ENCODE measurements at places on chromosomes 7 and 10.

GRCh38 chr7:138934861-138935260 is 46.3 kb downstream of the KIAA1549 start:
- no peak for DNase-seq

DNA sequence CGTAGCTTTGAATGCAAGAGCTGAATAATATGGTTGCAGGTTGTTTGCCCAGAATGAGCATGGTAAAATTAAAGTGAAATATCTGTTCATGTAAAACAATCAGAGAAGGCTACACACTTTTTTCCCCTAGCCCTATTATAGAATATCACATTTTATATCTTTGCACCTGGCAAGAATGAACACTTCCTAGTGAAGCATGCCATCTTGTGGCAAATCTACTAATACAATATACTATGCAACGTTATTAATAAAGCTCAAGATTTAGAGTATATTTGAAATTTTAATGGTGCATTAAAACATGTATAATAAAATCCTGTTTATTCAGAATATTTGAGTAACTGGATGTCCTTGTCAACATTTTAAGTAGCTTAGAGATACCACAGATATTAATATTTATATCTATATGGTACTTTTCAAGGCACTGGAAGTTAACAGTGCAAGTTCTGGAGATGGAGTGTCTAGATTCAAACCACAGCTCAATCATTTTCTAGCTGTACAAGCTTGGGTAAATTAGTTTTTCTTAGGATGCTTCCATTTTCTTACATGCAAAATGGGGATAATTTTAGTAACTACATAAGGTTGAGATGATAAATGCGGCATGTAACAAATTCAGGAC is 643.1 kb upstream of the SEMA3D start:
- DNase-seq, result peak; percentile 51

DNA sequence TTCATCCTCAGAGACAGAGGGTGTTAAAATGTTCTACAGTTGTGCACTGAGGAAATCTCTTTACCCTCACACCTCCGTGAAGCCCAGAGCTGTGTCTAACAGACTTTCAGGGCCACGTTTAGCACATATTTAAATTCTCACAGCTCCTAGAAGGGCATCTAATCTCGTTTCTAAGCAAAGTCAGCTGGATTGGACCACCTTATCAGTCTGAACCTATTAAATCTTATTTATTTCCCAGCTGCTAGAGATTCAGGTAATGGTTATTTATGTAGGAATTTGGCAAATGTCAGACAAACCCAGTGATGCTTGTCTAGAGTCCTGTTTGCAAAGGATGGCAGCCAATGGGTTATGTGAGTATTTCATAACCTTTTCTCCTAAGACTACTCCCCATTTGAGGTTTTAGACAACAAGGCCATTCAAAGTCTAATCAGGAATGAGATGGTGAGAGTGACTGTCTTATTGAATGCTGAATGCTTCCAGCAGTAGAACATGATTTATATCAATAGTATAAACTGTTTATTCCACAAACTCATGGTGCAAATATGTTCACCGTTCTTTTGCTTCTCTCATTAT is 54.8 kb upstream of the EXOC4 start:
- DNase-seq, result no peak

DNA sequence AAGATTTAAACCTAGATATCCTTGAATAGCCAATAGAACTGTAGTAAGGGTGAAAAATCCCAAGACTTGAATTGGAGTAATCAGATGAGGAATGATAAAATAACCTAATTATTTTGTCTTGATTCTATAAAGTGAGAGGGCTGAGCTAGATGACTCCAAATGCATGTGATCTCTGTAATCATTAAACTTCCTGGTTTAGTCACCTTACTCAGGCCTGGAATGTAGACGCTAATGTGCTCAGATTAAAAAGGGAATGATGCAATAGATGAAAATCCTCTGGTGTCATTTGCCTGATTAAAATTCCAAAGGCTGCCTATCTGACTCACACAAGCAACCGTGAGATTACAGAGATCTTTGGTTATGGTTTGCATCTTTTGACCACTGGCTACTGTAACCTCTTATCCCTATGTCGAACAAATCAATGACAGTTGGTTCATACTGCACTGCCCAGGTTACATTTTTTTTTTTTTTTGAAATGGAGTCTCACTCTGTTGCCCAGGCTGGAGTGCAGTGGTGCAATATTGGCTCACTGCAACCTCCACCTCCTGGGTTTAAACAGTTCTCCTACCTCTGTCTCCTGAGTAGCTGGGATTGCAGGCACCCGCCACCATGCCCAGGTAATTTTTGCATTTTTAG is 2.9 kb upstream of the HKDC1 start:
- no peak for DNase-seq

DNA sequence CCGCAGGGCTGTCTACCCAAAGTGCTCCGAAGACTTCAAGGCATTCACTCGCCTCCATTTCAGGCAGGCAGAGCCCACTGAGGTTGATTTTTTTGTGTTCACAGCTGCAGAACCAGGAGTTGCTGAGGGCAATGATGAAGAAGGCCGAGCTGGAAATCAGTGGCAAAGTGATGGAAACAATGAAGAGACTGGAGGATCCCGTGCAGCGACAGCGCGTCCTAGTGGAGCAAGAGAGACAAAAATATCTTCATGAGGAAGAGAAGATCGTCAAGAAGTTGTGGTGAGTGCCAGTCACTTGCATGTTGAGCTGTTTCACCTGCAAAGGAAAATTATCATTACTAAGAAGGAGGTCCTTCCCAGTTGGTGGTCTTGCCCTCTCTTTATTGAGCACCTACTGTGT is 210.5 kb downstream of the ARHGAP21 start:
- no peak for DNase-seq

DNA sequence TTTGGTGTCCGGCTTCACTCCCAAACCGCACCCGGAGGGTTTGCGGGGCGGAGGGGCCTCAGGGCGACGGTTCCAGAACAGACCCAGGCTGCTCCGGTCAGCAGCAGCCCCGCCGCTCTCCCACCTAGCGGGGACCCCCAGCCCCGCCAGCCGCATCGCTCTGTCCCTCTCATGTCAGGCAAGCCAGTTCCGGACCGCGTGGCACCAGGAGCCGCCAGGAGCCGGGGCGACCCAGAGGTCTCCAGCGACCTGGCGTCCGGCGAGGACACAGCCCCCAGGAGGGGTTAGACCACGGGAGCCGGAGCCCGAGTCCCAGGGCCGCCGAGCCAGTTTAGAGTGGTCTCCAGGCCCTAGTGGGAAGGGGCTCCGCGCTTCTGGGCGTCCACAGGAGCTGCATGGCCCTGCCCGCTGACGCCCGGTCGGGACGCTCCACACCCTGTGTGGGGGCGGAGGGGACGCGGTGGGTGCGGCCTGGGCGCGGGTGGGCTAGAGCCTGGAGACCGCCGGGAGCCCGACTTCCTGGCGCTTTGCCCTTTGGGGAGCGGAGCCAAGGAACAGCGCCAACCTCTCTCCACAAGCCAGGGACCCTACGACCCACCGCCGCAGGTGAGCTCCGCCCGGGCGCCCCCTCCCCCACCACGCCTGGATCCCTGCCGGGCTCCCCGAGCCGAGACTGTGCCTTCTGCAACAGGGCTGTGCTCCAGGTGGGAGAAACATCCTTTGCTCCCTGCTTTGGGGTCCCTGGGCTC is 43.4 kb downstream of the ZNF117 start:
- DNase-seq, result no peak

DNA sequence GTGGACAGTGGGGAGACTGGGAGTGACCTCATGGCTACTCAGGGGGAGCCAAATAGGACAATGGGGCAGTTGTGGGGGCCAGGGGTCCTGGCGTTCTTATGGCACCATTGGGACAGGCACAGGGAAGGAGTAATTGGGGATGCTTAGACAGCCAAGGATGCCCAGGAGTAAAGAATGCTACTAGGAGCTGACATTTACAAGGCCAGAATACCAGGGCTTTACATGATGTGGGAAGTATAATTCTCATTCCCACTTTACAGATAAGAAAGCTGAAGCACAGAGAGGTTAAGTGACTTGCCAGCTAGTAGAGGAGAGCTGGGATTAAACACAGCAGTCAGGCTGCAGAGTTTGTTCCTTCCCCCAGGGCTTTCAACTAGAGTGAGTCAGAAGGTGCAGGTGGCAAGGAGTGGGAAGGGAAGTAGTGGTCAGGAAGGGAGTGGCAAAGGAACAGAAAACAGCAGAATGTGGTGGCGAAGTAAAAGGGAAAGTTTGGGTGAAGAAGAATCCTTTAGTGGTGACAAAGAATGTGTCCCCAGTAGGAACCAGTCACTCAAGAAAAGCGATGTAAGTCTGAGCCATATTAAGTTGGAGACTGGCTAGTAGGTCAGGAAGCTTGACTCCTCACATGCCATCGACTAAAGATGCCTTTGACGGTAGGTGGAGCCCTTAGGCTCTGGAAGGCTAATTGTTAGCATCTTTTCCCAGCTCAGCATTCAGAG is 32.8 kb downstream of the CPVL start:
- no peak for DNase-seq

- DNase-seq, result no peak
These were observed 215.7 kb downstream of the TNS3 start for GRCh38 chr7:47366211-47366610.

- no peak for DNase-seq
These were observed 213.5 kb downstream of the FANK1 start for GRCh38 chr10:126109893-126110292.

DNA sequence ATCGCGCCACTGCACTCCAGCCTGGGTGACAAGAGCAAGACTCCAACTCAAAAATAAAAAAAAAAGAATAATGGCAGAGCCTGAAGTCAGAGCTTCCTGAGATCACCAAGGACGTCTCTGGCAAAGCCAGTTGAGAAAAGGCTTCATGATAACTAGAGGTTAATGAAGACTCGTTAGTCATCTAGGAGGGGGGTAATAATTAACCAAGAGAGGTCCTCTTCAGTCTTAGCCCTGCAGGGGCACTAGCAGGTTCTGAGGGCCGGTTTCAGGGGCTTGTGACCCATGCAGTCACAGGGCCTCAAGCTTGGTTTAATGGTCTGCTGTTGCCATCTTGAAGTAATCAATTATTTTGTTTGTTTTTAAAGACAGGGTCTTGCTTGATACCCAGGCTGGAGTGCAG is 28.6 kb upstream of the PROSER2 start:
- no peak for DNase-seq

- DNase-seq, result no peak
These were observed 485.1 kb upstream of the KLF6 start for GRCh38 chr10:4270116-4270515.

- DNase-seq, result no peak
These were observed 410.8 kb upstream of the PODXL start for GRCh38 chr7:131967216-131967730.

- peak; percentile 35 for DNase-seq
These were observed at the start of gene VSTM4 for GRCh38 chr10:49115015-49115795. TSS of gene VSTM4 (minus strand) at chr10:49115522. CDS start at chr10:49115485, 37 bp downstream.

DNA sequence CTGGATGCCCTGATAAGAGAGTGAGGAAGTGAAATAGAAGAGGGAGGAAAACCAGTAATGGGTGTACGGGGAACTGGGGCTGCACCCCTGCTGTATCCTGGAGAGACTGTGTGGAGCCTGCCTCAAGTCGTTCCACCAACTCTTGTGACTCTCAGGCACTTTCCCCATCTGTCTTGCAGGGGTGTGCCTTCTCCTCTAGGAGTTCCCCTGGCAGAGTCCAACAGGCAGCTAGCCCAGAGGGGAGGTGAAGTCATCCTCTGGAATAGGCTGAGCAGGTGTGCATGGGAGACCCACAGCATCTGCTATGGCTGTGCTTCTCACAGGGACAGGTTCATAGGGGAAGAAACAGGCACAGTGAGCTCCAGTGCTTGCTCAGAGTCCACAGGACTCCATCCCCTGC is 46.8 kb downstream of the WIPF3 start:
- DNase-seq, result no peak

- peak; percentile 89 for DNase-seq
These were observed 12.6 kb downstream of the KLLN start for GRCh38 chr10:87850742-87851205.

GRCh38 chr10:3848775-3849635 is 64.0 kb upstream of the KLF6 start:
- no peak for DNase-seq

GRCh38 chr7:41688012-41688625 is 14.8 kb downstream of the INHBA start:
- DNase-seq, result no peak

GRCh38 chr10:71504168-71504567 is 107.4 kb downstream of the CDH23 start:
- no peak for DNase-seq

GRCh38 chr7:54632696-54633095 is 90.5 kb downstream of the VSTM2A start:
- no peak for DNase-seq

DNA sequence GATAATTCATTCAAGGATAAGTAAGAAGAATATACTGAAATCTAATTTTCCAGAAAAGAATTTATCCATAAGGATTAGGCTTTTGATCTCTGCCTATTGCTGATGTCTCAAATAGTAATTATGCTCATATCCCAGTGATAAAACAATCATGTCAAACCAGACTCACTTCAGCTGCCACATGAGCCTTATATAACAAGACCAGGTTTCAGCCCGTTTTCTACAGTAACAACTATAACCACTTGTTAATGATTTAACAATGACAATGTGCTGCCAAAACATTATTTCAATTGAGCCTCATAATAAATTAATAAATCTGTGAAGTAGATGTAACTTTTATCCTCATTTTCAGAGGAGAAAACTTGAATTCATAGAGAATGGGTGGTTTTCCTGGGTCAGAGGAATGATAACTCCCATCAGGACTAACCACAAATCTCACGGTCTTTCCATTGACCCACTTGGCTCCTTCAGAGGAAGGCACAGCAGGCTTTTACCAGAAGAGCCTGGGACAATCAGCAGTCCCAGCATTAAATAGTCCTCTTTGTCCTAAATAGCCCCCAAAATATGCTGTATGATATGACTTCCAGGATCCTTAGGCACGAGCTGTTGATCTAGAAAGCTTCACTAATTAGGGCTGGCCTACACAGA is 42.5 kb upstream of the SLIT1 start:
- no peak for DNase-seq

DNA sequence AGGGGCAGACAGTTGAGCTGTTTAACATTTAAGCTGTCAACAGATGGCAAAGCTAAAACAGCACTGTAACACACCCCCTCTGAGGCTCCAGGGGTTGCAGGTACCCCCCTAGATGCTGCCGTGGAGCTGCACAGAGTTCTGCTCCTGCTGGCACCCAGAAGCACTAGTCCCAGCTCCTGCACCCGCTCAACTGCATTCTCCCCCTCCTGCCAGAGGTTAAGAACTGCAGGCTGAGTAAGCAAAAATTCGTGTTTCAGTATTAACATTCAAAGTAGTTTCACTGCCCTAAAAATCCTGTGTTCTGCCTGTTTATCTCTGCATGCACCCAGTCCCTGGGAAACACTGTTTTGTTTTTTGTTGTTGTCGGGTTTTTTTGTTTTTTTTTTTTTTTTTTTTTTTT is 790.8 kb upstream of the KCND2 start:
- no peak for DNase-seq

Measured in spinal cord (tissue), 10 donors.